ENCODE measurements at places on chromosomes 6 and 20.

DNA sequence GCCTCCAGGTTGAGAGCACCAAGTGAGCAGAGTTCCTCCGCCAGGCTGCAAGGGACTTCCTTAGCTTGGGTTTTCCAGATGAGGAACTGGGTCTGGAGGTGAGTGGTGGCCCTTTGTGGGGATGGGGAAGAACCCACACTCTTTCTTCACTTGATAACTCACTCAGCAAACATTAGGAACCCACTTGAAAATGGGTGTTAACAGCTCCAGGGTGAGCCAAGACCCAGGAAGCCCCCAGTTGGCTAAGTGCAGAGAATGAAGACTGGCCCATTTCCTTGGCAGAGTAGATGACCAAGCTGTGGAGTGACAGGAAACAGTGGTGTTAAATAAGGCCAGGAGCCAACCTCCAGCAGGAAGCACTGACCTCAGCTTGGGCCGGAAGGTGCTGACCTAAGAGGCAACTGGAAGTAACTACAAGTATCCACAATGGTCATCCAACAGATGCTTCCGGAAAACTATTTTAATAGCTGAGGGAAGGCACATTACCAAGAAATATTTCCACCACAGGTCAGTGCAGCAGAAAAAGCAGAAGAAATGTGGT, 22.7 kb downstream of the MRPL14 start:
- no peak for DNase-seq

GRCh38 chr20:9422321-9423057, 91.9 kb upstream of the LAMP5 start:
- no peak for DNase-seq

DNA sequence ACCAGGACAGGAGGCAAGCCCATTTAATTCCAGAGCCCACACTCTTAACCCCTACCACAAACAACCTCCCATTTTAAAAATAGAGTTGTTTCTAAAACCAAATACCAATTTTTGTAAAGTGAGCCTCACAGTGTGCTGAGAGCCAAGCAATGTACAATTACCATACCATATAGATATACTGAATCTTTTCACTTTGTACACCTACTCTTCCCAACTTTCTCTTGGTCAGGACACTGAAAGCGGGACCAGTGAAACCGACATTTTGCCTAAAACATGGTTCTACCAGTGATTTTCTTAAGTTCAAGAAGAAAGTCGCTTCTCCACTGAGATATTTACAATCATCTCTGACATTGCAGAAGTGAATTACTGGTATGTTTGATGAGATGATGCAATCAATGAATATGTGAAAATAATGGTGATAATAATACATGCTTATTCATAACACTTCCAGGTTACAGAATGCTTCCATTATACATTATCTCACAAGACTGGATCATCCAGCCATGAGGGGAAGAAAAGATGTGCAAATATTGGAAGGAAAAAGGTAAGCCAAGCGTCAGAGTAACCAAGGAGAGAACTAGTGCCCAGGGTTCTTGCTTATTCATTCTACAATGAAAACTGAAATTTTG, 74.1 kb downstream of the HIVEP2 start:
- DNase-seq, result no peak

DNA sequence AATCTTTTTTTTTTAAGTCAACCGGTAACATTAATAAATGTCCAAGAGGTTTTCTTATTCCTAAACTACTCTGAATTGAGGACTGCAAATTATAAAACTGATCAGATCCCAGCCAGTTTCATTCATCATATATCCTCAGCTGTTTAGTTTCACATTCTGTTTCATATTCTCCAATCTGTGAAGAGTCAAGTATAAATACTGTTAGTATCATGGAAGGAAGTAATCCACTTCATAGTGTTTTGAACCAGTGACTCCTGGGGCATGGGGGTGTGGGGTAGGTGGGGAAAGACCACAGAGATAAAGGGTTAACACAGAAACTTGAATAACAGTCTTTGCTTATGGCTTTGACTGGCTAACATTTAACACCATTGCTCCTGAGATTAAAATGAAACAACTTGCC, 69.9 kb downstream of the FYN start:
- DNase-seq, result no peak

DNA sequence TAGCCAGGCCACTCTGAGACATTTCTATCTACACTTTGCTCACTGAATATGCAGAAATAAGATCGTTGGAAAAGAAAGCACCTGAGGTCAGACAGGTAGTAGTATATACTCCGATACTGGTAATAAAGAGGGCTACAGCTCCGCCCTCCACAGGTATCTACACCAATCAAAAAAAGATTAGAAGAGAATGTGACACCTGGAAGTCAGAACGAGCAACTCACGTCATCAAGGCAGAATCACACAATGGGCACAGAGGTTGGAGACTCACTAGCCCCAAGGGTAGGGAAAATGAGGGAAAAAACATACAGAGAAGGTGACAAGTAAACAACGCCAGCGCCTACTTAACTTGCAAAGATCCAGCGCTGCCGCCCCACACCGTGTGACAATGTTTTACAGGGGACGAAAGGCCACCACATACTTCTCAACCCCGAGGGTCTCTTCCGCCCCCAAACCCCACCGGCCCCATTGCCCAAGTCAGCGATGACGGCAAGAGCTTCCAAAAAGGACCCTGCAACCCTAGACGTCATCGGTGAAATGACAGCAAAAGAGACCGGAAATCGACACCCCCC, 653 bp downstream of the LMBRD1 start:
- no peak for DNase-seq

DNA sequence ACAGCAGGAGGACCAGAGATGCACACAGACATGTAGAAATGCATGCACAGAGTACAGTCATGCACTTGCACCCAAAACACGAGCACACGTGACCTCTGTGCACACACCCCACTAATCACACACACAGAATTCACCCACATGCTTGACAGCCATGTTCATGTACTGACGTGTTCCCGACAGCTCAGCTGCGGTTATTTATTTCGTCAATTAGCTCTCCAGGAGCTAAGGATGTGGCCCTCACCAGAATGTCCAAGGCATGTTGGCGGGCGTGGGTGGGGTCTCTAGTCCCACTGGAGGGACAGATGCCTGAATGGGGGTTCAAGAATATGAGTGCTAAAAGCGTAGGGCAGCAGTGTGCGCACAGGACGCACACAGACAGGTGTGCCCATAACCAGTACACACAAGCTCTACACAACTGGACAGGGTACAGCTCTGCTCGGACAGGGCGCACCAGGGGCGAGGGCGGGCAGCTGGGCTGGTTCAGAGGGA, 571 bp upstream of the PRPF6 start:
- no peak for DNase-seq

GRCh38 chr20:40916276-40916675, 112.3 kb upstream of the TOP1 start:
- no peak for DNase-seq

DNA sequence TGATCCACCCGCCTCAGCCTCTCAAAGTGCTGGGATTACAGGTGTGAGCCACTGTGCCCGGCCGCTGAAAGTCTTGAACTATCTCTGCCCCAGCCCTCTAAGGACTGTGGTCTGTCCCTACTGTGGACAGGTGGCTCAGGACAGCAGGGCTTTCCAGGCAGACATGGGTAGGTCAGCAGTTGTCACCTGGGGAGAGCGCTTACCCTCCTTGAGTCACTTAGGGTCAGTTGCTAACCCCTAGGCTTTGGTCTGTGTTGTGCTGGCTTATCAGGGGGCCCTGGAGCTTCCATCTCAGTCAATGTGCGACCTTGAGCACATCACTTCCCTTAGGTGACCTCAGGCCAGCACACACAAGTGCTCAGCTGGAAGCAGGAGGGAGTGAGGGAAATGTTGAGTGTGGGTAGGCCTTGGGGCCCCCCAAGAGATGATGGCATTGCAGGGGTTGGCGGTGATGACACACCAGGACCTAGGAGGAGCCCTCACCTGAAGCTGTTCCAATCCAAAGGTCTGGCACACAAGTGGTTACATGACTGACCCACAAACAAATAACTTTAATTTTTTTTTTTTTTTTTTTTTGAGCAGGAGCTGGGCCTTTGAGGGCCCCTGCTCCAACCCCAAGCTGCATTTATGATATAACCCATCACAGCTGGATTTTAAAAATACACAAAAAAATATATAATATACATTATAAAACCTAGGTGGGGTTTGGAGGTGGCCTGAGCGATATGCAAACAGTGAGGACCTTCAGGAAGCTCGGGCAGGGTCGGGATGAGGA, 5.1 kb downstream of the RPL10A start:
- DNase-seq, result no peak

All from stimulated activated CD4-positive, alpha-beta T cell treated with anti-CD3 and anti-CD28 coated beads, Interleukin-1b, Interleukin-23, amount 100 ng/mL, for 4 hours (primary cell).